Fibroblast of pulmonary artery (primary cell): ENCODE measurements at places on chromosomes 1 and 21.

GRCh38 chr1:63328122-63328521 lies 5.8 kb downstream of the FOXD3 start:
- DNase-seq, result no peak

DNA sequence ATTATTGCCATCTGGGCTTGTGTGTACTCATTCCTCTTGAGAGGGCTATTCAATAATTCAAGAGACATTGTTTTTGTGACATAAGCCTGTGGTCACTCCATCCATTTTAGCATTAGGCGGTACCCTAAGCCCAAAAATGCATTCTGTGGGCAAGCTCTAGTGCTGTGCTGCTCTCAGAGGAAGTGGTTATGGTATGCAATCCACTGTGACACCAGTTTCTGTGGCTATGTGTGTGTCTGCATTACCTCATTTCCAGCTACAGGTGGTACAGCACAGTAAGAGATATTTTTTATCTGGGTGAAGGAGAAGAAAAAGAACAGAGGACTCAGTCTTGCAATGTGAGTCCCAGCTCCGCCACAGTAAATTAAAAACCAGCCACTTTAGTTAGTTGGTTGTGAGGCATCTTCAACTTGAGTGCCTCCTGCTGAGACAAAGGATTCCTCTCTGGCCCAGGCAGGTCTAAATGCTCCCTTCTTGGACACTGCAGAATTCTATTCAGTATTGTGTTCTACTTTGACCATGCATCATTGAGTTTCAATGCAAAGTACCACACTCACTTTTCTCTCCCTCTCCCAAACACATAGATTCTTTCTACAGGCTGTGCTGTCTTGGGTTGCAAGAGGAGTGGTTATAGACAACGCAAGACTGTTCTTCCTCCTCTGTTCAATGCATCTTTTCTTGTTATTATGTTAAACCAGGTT lies 777.8 kb upstream of the BRINP3 start:
- DNase-seq, result no peak

- DNase-seq, result peak; percentile 20
These were observed at the start of gene ARHGEF16 for GRCh38 chr1:3453891-3454810. TSS of gene ARHGEF16 (plus strand) at chr1:3454665. CDS start at chr1:3463085, 8,420 bp downstream.

DNA sequence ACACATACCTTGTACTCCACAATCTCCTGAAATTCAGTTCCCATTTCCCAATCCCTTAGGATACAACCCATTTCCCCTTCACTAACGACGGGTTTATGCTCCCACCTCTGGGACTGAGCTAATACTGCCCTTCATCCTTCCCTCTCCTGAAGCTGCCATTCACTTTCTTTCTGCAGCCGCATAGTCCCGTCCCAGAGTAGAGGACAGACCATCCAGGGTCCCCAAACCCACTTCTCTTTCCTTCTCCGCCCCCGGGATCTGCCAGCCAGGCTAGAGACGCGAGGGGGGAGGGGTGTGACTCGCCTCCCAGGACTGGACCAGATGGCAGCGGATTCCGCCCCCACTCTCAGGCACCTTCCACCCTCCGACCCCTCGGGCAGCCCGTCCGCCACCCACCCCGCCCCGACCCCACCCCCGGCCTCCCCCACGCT lies 679 bp downstream of the ABL2 start:
- no peak for DNase-seq

DNA sequence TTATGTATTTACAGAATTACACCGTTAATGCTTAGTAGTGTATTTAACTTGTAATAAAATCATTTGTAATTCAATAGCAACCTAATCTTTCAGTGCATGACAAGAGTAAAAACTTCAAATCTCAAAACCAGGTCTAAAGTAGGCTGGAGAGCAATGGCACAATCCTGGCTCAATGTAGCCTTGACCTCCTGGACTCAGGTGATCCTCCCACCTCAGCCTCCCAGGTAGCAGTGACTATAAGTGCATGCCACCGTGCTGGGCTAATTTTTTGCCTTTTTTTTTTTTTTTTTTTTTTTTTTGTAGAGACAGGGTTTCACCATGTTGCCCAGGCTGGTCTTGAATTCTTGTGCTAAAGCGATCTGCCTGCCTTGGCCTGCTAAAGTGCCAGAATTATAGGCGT lies 11.3 kb downstream of the IPP start:
- DNase-seq, result no peak

DNA sequence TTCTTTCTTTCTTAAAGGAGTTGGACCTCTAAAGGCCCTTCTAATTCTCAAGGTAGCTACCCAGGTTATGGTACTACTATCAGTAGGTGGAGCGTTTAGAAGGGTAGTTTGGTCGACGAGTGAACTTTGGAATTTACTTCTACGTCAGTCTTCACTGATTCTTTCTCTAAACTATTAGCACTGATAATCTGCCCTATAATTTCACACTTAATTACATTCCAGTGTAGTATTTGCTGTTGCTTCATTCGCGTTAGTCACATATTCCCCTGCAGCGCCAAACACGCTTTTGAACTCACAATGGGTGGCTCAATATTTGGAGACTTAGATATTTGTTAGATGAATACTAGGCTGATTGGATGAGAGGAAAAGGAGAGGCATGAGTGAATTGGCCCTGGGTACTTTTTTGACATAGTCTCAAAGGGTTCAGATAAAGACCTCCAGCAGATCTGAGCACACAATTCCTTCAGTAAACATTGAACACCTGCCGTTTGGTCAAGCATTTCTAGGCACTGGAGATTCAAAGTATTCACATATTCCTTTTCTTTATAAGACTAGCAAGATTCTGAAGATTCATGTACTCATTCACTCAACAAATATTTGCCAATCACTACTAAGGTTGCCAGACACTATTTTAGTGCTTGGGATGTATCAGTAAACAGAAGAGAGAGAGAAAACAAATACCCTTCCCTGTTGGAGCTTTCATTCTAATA lies 929 bp upstream of the FOXJ3 start:
- peak; percentile 56 for DNase-seq

- no peak for DNase-seq
These were observed 114.8 kb upstream of the PAXBP1 start for GRCh38 chr21:32886339-32886738.

GRCh38 chr1:2356401-2356800 lies 35.0 kb downstream of the MORN1 start:
- DNase-seq, result no peak
